Fibroblast of mammary gland (primary cell): ENCODE measurements at places on chromosomes 6 and 20.

GRCh38 chr6:127980996-127981395, 80.1 kb upstream of the THEMIS start:
- no peak for DNase-seq

- no peak for DNase-seq
Observed at GRCh38 chr6:32852018-32852843, 1.3 kb downstream of the TAP1 start.

DNA sequence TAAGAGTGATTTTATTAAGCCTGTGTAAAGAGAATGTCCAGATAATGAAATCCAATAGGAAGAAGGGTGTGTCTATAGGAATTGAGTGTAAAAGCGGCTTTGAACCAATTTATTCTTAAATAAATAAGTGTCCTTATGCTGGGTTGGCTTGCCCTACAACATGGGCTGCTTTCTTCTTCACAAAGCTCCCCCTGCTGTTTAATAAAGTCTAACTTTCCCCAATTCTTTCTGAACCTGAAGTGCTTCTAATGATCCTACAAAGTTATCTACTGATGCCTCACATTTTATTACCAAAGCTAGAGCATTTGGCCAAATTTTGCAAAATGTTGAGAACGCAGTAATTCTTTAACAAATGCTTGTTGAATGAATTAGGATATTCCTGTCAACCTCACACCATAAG, 36.3 kb upstream of the SIRT5 start:
- DNase-seq, result peak; percentile 69

GRCh38 chr6:95203153-95203754, 374.1 kb upstream of the MANEA start:
- peak; percentile 50 for DNase-seq

DNA sequence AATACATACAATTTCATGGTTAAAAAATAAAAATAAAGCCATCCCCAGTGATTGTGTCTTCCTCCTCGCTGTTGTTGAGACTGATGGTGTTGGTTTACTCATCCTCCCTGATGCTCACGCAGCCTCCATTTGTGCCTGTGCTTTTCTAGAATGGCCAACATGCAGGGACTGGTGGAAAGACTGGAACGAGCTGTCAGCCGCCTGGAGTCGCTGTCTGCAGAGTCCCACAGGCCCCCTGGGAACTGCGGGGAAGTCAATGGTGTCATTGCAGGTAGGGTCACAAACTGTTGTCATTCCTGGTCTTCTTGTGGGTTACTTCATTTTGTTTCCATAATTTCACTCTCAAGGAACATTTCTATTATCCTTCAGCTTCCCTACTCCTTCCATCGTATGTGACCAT, 28.0 kb downstream of the CAP2 start:
- DNase-seq, result no peak

GRCh38 chr6:162814426-162814973, 86.7 kb downstream of the PACRG start:
- no peak for DNase-seq

DNA sequence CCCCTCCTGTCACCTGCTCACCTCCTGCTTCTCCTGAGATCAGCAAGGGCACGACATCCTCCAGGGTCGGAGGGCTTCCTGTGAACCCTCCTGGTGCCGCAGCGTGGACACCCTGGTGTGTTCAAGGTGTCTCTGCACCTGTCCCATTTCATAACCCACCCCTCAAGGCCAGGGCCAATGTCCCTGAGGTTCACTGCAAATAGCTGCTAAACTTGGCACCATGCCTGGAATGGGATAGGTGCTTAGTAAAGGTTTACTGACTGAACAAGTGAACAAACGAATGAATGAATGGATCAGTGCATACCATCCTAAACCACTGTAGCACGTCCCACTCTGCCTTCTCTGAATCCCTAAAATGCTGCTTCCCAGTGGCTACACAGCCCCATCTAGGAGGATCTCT, 35.0 kb downstream of the SIRPA start:
- no peak for DNase-seq

GRCh38 chr6:133767357-133767970, 121.4 kb upstream of the TCF21 start:
- peak; percentile 74 for DNase-seq

DNA sequence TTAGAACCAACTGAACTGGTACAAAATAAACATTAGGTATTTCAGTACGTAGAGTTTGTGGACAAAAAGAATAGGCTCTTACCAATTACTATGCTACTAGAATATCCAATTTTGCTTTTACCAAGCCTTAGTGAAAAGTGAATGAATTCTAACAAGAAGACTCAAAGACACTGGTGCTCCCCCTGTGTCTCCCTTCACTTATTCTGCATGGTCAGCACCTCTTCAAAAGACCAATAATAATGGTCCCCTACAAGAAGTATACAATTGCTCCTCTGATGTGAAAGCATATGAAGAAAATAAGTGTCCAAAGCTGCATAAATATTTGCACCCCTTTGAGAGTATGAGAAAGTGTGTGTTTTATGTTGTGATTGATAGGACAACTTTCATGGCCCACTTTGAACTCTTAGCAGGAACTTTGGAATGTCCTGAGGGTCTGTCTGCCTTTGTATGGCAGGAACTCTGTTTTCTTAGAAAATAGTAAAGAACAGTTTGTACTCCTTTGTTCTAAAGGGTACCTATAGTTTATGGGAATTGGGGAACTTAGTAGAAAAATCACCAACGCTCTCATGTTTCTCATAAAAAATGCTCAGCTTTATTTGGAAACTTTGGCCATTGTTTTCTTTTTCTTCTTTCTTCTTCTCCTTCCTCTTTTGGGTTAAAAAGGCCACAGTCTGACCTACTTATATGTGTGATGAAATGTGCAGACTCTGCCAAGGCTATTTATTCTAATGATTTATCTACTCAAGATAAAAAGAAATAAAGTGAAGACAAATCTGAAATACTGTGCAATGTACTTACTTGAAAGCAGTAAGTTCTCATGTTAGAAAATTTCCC, 352.4 kb downstream of the LAMA2 start:
- peak; percentile 41 for DNase-seq

- no peak for DNase-seq
Observed at GRCh38 chr6:157708933-157709332, 114.1 kb upstream of the SNX9 start.

- DNase-seq, result peak; percentile 63
Observed at GRCh38 chr6:87297119-87297518, 25.3 kb upstream of the SMIM8 start.

DNA sequence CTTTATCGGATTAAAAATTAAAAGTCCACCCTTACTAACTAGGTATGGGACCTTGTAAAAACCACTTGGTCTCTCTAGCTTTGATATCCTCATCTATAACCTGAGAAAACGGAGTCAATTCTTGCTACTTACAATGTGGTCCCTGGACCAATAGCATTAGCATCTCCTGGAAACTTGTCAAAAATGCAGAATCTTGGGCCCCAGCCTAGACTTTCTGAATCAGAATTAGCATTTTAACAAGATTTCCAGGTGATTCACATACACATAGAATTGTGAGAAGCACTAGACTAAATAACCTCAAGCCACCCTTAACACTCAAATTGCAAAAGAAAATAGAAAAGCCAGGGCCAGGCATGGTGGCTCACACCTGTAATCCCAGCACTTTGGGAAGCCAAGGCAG, 96.6 kb downstream of the RNGTT start:
- peak; percentile 17 for DNase-seq

- DNase-seq, result no peak
Observed at GRCh38 chr6:131381052-131381708, 191.8 kb upstream of the ARG1 start.

DNA sequence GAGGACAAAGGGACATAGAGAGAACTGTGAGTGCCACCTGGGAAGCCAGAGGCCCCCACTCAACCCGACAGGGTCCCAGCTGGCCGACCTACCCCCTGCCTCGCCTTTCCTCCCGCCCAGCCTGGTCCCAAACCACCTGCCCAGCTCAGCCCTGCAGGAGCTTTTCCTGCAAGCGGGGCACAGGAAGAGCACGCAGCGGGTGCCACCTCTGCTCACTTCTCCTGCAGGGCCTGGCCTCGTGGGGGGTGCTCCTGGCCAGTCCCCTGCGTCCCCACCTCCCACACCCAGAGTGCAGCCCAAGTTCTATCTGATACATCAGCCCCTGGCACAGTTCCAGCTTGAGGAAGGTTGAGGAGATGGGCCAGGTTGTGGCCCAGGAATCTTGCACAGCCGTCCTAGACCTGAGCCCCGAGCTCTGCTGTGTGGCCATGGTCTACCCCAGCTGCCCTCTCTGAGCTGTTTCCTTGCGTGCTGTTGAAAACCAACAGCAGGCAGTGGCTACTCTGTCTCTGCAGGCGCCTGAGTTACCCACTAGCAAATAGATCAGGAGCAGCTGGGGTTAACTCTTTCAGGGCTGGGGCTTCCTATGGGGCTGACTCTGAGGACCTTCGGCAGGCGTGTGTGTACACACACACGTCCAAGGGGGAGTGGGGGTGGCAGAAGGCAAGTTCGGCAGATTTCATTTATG, 1.7 kb downstream of the NECAB3 start:
- DNase-seq, result peak; percentile 18

GRCh38 chr6:28393912-28394662, 5.5 kb downstream of the ZSCAN12 start:
- peak; percentile 17 for DNase-seq

DNA sequence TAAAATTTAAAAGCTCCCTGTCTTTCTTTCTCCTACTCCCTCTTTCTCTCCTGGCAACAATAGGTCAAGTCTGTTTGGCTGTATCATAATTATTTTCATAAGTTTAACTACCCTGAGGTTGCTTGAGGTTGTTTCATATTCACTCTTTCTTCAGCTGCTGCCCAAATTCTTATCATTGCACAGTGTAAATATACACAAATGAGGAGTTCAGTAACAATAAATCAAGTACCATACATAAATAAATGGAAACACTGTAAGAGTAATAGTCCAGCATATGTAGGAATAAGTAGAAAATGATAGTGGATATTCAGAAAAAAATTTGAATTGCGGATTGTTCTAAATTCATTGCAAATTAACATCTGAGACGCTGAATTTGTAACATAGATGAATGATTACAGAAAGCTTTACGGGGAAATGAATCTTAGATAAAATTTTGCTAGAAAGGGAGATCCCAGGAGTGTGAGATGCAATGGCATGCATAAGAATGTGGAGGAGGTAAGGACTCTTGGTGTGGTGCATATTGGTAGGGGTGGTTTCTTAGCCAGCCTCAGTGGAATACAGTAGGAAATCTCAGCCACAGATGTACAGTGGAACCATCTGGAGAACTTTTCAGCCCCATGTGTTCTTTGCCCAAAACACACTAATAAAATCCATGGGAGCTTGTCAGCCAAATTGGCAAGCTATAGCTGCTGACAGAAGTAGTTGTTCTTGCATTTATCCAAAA, 480.7 kb downstream of the HTR1B start:
- DNase-seq, result no peak

DNA sequence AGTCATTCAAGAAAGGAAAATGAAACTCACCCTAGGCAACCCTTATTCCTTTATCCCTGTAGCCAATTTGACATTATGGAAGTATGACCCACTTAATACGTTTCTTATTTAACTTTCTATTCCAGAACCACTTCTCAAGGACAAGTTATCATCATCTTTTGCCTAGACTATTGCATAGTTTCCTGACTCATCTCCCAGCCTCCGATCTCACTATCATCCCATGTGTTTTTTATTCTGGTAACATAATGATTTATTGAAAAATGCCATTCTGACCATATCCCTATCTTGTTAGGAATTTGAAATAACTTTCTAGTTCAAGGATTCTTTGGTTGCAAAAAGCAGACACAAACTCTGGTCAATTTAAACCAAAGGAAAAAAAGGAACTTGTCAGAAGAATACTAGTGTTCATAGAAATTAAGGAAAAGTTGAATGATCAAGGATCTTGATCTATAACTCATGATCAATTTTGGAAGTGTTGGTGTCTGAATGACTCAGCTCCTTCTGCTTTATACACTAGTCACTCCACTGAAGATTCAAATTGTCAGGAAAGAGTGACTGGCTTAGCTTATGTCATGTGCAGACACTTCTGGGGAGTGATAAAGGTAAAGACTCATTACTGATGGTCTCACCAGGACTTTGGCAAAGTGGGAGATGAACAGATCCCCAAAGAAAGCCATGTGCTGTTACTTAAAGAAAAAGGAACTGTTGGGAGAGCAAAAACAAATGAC, 8.5 kb upstream of the TINAG start:
- peak; percentile 90 for DNase-seq

DNA sequence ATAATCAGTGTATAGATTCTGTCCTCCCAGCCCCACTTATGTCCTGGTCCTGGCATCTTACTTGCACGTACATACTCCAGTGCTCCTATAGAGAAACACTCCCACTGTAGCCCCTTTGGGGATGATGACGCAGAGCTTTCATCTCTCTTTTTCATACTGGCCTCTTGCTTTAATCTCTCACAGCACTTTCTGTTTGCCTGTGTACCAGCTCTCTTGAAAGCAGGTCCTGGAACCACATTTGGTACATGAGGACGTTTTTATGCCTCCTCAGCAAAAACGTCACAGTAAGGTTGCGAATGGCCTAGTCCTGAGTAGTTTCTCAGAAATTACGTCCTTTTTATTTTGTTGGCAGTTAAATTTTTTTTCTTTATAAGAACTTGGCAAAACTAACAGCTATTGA, 10.8 kb downstream of the L3MBTL3 start:
- DNase-seq, result no peak

- DNase-seq, result no peak
Observed at GRCh38 chr6:170100046-170100445, 190.8 kb downstream of the DLL1 start.

DNA sequence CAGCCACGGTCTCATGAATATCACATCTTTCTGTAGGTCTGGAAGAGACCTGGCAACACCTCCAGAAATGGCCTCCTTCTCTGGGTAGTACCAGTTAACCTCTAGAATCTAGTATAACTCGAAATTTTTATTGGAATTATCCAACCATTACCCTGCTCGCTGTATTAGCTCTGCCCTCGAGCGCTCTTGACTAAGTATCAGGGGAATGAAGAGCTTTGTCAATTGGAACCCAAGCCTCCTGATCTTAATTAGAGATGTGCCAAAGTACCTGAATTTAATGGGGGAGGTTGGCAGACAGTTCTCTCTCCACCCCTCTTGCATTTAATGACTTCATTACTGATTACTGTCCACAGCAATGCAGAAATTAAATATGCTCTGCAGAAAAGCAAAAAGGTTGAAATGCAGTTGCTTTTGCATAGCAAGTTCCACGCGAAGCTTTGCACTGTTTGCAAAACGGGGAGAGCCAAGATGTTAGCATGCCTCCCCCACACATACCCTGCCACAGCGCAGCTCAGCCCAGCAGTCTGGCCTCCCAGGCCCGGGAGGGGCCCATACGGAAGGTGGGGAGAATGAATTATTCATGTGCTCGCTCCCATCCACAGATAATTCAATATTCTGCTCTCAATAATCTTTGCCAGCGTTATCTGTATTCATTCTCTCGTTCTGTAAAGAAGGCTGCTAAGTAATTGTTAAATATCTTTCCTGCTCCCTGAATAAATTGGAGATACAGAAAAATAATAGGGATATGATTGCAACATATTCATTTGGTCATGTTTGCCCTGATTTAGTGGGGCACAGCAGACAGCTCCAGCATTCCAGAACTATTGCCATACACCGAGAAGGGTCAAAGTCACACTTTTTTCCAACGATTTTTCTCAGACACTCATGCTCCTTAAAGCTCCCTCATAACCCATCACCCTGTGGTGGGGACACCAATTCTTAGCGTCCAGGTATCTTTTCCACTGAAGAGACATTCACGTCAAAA, 305.8 kb downstream of the CDH26 start:
- DNase-seq, result no peak

DNA sequence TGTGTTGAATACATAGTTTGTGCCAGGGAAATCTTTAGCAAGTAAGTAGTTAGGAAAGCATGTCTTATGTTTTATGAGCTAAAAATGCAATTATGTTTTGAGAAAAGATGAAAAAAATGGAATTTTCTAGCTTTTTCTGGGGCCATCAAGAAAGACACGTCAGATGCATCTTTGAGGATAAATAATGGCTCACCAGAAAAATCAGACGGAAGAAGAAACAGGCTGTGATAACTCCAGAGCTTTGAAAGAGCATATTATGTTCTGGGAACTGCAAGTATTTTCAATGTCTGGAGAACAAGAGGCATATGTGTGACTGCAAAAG, 173.7 kb downstream of the CLVS2 start:
- DNase-seq, result no peak
